ENCODE measurements at places on chromosomes 3 and 15.

GRCh38 chr15:92391640-92392039 lies 2.0 kb upstream of the ST8SIA2 start:
- no peak for DNase-seq

DNA sequence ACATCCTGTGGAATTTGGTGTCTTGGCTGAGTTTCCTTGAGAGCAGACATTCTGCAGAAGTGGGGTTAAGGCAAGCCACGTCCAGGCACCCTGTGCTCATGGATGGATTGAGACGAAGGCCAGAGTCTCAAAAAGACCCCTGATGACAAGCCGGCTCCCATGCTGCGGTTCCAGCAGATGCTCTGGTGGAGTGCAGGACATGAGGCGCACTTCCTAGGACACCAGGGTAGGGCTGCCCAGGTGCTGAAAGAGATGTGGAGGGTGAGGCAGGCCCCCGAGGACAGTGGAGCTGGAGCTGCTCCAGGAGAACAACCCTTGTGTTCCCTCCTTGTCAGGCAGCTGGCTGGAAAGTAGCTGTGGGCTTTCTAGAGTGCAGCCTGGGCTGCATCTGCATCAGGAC lies 81.0 kb downstream of the ASB7 start:
- DNase-seq = no peak

- DNase-seq = peak; percentile 5
These were observed 115.9 kb upstream of the ST8SIA2 start for GRCh38 chr15:92277776-92278175.

DNA sequence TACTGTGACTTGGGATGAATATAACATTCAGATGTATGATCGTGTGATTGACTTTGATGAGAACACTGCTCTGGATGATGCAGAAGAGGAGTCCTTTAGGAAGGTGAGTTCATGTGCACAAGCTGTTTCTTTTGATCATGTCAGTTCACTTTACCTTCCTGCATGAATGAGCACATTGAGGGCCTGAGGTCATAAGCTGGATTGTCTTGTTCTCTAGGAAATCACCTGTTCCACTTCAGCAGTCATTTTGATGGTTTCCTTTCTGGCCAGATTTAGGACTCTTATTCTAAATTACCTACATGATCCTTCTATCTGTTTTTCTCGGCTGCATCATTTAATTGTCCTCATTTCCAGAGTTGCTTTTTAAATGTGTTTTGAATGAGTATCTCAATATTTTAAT lies 4.1 kb downstream of the RCN2 start:
- no peak for DNase-seq

All from tibial nerve (tissue), 4 donors.